ENCODE measurements at places on chromosomes 7 and 10.

GRCh38 chr7:82760831-82761230 is 317.3 kb upstream of the CACNA2D1 start:
- no peak for DNase-seq

DNA sequence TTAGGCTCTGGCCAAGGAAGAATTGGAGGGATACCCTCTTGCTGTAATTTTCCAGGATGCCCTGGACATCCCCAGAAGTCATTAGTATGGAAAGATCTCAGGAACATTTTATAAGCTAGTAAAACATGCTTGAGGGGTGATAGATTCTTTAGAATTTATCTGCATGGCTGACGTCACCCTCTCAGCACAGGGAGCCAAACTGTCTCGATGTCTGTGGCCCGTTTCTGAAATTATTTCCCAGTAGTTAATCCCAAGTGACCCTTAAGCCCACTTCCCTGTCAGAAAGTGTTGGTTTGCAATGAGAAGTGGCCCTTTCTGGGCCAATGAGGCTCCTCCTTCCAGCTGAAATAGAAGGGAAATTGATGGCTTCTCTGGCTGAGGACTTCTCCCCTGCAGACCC is 184.5 kb upstream of the BMPER start:
- no peak for DNase-seq

GRCh38 chr10:80437227-80437626 is 16.9 kb upstream of the TSPAN14 start:
- no peak for DNase-seq

DNA sequence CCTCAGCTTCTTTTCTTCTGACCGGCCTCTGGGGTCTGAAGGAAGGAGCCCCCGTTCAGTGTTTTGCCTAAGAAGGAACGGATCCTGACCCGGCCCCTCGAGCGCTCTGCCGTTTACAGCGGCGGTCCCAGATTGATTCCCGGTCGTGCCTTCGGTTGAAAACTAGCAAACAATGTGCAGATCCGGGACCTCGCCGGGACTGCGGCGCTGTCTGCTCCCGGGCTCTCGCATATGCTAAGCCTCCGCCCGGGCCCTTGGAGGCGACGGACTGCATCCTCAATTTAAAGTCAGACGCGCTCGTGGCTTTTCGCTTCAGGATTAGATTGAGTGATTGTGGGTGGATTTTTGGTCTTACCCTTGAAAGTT is 559 bp downstream of the DBF4 start:
- DNase-seq: peak; percentile 55

DNA sequence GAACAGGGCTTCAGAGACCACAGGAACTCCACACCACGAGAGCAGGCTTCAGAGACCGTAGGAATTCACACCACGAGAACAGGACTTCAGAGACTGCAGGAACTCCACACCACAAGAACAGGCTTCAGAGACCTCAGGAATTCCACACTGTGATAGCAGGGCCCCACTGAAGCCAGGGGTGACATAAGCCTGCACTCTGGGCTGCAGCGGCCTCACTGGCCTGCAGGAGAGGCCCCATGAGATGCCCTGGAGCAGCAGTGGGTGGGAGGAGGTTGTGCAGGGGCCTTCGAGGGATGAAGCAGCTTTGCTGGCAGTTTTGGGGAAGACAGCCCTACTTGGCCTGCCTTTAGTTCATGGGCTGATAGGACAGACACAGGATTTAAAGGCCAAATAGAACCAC is 614.7 kb downstream of the PTPRN2 start:
- DNase-seq: no peak

- peak; percentile 89 for DNase-seq
Measured at GRCh38 chr10:13990392-13990805, 340.3 kb downstream of the FRMD4A start.

DNA sequence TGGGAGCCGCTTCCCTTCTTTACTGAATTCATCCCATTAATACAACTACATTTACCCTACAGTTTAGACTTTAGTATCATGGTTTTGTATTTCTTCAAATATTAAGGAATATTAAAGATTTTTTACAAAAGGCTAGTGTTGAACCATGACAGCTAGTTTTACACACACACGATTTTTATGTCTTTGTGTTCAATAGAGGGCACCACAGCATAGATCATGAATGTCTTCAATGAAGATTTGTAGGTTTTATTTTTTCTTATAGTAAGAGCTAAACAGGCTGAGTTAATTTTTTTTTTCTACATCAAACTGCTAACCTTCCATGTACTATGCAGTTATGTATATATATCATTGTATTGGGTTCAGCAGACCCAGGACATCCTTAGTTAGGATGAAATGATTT is 76.9 kb downstream of the SNX10 start:
- no peak for DNase-seq

- DNase-seq: peak; percentile 52
Measured at GRCh38 chr7:55641811-55642210, 69.5 kb upstream of the VOPP1 start.

DNA sequence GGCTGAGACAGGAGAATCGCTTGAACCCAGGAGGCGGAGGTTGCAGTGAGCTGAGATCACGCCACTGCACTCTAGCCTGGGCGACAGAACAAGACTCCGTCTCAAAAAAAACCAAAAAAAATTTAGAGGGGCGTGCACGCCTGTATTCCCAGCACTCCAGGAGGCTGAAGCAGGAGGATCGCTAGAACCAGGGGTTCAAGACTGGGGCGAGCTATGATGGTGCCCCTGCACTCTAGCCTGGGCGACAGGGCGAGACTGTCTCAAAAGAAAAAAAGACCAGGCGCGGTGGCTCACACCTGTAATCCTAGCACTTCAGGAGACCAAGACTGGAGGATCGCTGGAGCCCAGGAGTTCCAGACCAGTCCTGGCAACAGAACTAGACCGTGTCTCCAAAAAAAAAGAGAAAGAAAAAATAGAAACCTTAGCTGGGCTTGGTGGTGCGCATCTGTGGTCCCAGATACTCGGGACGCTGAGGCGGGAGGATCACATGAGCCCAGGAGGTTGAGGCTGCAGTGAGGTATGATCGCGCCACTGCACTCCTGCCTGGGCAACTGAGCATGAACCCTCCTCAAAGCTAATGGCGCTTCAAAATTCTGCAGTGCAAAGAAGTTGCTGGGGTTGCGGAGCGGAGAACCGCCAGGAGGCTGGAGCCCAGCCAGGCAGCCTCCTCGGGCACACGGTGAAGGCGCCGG is 382 bp upstream of the MBLAC1 start:
- no peak for DNase-seq

- DNase-seq: no peak
Measured at GRCh38 chr10:11838298-11838852, 15.2 kb downstream of the PROSER2 start.
